ENCODE measurements at places on chromosomes 6 and 20. TPM values are rescaled to one million over a fixed set of nuclear protein-coding genes. Genes with fewer than 3 reads are reported as not detected.

Gene BMP7
- polyA plus RNA-seq: not detected

Gene LRRC1
- 4.7 TPM for polyA plus RNA-seq

Gene UBE3D
- 2.5 TPM for polyA plus RNA-seq

Gene ATG5
- 35.7 TPM for polyA plus RNA-seq

Gene SCGN
- not detected for polyA plus RNA-seq

Gene RBM38
- polyA plus RNA-seq: 5.2 TPM

Gene CLDN20
- not detected for polyA plus RNA-seq

Gene CYP24A1
- 0.07 TPM for polyA plus RNA-seq

Gene PRR18
- not detected for polyA plus RNA-seq

Gene ULBP2
- 22.8 TPM for polyA plus RNA-seq

Gene ANGPT4
- polyA plus RNA-seq: not detected

Gene KIFC1
- polyA plus RNA-seq: 32.4 TPM

Gene RRAGD
- polyA plus RNA-seq: not detected

Gene GMPR
- 7.3 TPM for polyA plus RNA-seq

Gene PLN
- 0.10 TPM for polyA plus RNA-seq

Gene TNF
- not detected for polyA plus RNA-seq

Gene PRRT1
- polyA plus RNA-seq: 0.78 TPM

Gene LTB
- polyA plus RNA-seq: not detected

Gene DAAM2
- polyA plus RNA-seq: 39.7 TPM

Gene RBM24
- polyA plus RNA-seq: 19.9 TPM

Gene DEFB125
- polyA plus RNA-seq: not detected

Gene C6orf58
- 0.06 TPM for polyA plus RNA-seq

Gene MTFR2
- 5.5 TPM for polyA plus RNA-seq

Gene VSX1
- not detected for polyA plus RNA-seq

Gene TOX2
- polyA plus RNA-seq: 7.6 TPM

Gene PHACTR3
- not detected for polyA plus RNA-seq

Gene CCN6
- 0.07 TPM for polyA plus RNA-seq

Gene ESR1
- not detected for polyA plus RNA-seq

Gene PTPRK
- polyA plus RNA-seq: 18.5 TPM

Gene SLC16A10
- not detected for polyA plus RNA-seq

Gene KIF25
- not detected for polyA plus RNA-seq

Gene BRPF3
- polyA plus RNA-seq: 13.2 TPM

Gene PLCB4
- 8.8 TPM for polyA plus RNA-seq

Gene PHACTR1
- 0.42 TPM for polyA plus RNA-seq

Gene WFDC10B
- polyA plus RNA-seq: not detected

Gene CYP21A2
- 0.11 TPM for polyA plus RNA-seq

Gene EZR
- 117 TPM for polyA plus RNA-seq

Gene TMEM200A
- polyA plus RNA-seq: 9.2 TPM

Gene PAK5
- not detected for polyA plus RNA-seq

Gene STXBP5
- polyA plus RNA-seq: 35.7 TPM

Gene MEP1A
- not detected for polyA plus RNA-seq

Gene TLDC2
- 0.37 TPM for polyA plus RNA-seq

Gene BMP6
- 0.06 TPM for polyA plus RNA-seq

Gene MAP7
- 0.45 TPM for polyA plus RNA-seq

Gene OPRL1
- polyA plus RNA-seq: 0.97 TPM

Gene MSH5
- 10.7 TPM for polyA plus RNA-seq

Gene LHFPL5
- not detected for polyA plus RNA-seq

Gene SAMD3
- 0.40 TPM for polyA plus RNA-seq

Gene EFCAB8
- not detected for polyA plus RNA-seq

Gene BPIFA1
- polyA plus RNA-seq: not detected

Gene GPR63
- 0.38 TPM for polyA plus RNA-seq

Gene RSPO4
- polyA plus RNA-seq: 0.52 TPM

Gene ZSWIM3
- 3.7 TPM for polyA plus RNA-seq

Gene SLC12A5
- 0.70 TPM for polyA plus RNA-seq

Gene IYD
- not detected for polyA plus RNA-seq
